ENCODE measurements at places on chromosomes 7 and 10.

GRCh38 chr10:76552091-76552873 is 1085.3 kb downstream of the KCNMA1 start:
- DNase-seq, result no peak

- DNase-seq, result no peak
Observed at GRCh38 chr7:39321909-39322498, 244.2 kb upstream of the YAE1 start.

DNA sequence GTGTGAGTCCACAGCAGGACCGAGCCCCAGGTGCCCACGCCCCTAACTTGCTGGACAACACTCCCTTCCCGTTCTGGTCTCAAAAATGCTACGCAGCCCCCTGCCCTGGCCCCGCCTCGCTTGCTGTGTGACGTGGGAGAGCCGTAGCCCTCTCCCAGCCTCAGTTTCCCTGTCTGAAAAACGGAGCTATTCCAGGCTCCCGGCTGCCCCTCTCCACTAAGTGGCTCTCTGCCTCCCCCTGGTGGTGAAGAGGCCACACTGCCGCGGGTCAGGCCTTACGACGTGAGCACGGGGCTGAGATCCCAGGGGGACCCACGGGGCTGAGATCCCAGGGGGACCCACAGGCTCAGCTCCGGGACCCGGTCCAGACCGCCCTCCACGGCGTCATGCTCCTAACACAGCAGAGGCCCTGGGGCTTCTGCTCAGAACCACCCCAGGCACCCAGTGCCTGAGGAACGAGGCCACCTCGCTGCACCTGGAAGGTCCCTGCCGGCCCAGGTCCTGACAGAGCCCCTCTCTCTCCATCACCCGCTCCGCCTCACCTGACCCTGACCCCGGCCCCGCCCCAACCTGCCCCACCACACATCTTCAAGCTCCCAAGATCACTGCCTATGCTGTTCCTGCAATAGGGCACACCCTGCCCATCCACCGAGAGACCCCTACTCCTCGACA is 26.7 kb downstream of the MICALL2 start:
- DNase-seq, result peak; percentile 53

- peak; percentile 11 for DNase-seq
Observed at GRCh38 chr10:119933179-119933578, 40.6 kb downstream of the SEC23IP start.

- no peak for DNase-seq
Observed at GRCh38 chr10:96072674-96073073, 29.3 kb downstream of the CCNJ start.

- DNase-seq, result no peak
Observed at GRCh38 chr7:43701929-43702328, 27.4 kb downstream of the COA1 start.

DNA sequence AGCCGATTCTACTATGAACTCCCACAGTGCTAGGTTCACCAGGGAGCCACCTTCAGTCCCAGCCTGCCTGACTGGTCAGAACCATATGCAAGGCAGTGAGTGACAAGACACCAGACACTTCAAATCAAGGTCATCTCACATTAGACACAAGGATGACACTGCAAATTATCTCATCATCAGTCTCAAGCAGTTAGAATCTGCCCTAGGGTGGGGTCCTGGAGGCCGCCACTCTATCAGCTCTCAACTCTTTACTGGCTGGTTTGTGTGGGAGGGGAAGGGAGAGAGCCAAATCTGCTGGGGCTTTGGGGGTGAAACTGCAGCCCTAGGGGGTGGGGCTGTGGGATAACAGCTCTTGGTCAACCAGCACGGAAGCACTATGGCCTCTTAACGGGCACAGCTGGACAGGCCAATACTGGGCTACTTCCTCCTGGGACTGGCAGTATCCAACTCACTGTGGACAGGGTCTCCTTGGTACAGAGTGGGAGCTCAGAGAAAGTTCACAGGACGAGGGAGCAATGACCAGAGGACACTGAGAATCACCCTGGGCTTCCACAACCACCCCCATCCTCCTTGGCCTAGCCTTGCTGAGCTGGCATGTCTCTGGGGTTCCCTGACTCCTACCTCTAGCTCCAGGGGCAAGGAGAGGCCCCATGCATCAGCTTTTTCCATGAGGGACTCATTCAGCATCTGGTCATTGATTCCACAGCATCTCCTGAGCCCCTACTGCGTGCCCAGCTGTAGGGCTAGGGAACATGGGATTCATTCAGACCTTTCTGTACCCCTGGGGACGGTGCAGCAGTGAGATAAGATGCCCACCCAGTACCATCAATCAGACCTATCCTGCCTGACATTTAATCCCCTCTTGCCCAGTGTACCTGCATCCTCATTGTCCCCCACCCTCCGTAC is 5.4 kb downstream of the GPRIN2 start:
- DNase-seq, result no peak

DNA sequence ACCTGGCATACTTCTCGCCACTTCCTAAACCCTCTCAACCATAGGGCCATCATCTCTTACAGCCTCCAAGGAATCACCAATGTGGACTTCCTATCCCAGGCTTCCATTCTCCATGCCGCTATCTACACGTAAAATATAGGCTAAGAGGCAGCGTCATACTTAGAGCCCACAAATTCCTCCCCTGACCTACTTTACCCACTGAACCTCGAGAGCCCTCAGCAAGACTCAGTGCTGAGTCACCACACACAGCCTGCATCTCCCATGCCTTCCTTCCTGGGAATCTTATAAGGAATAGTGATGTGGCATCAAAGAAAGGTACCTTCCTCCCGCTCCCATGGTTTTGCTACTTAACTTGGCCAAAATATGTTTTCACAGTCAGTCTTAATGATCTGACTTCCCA is 435.6 kb upstream of the NFE2L3 start:
- no peak for DNase-seq

GRCh38 chr10:124705817-124706461 is 38.2 kb downstream of the FAM53B start:
- no peak for DNase-seq

DNA sequence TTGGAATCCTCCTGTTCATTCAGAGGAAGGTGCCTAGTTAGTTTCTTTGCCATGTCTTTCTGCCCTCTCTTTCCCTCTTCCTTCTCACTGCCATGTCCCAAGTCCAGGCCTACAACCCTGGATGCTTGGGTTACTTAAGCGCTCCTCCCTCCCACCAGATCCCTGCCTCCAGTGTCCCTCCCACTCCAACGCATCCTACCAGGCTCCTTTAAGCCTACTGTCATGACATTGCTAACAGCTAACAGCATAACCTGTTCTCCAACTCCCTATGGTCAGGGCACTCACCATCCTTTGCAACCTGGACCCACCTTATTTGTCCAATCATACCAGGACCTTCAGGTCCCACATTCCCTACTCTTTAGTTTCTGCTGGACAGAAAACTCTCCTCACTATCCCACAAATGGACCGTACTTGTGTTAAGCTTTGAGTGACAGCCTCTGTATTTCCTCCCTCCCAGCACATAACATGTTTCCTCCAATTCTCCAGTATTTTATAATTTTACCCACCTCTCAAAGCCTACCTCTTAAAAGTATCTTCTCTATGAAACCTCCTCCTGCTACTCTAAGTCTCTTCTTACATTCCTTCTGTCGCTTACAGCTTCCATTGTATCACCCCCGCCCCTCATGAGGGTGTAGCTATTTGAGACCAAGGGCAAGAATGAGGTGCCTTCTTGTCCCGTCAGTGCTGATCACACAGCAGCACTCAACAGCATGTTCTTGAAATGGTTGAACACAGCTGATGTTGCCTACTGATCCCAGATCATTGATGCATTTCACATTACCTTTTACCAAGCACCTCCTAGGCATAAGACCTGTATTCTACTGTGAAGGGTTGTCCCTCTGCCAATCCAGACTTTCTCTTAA is 1.7 kb downstream of the BLNK start:
- DNase-seq, result no peak

GRCh38 chr10:33612551-33612950 is 278.1 kb upstream of the NRP1 start:
- DNase-seq, result peak; percentile 90

GRCh38 chr10:69838418-69838817 is 36.7 kb downstream of the COL13A1 start:
- DNase-seq, result no peak

- DNase-seq, result no peak
Observed at GRCh38 chr10:132542086-132542775, 4.6 kb downstream of the INPP5A start.

- DNase-seq, result no peak
Observed at GRCh38 chr7:140541176-140541512, 61.8 kb upstream of the MKRN1 start.

- DNase-seq, result no peak
Observed at GRCh38 chr7:101233907-101234547, 3.6 kb downstream of the CLDN15 start.

- peak; percentile 61 for DNase-seq
Observed at GRCh38 chr7:85719981-85720953, 533.4 kb upstream of the SEMA3D start.

DNA sequence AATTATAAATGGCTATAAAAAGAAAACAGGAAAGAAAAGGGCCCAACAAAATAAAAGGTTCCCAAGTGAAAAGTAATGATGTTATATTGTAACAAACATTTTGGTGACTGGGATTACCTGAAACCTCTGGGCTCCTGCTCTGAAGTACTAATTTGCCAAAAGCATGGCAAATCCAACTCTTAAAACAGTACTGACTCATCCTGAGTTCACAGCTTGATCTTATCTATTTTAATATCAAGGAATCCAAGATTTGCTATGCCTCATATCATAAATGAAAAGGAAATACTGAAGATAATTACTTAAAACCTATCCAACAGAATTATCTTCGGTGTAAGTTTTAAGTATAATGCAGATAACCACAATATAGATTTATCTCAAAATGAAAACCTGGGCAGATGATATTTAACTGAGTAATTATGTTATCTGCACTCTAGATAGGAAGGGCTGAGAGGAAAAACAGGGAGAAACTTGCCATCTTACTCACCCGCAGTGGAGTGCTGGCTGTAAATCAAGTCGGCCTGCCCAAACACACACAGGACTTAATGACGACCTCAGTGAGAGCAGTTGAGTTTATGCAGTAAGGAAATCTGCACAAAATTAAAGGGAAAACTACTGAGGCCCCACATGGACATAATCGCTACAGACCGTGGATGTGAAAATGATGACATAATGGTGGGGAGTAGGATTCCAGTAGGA is 48.4 kb downstream of the MPP7 start:
- DNase-seq, result peak; percentile 4

GRCh38 chr7:104984585-104985258 is 29.3 kb upstream of the KMT2E start:
- DNase-seq, result peak; percentile 52

DNA sequence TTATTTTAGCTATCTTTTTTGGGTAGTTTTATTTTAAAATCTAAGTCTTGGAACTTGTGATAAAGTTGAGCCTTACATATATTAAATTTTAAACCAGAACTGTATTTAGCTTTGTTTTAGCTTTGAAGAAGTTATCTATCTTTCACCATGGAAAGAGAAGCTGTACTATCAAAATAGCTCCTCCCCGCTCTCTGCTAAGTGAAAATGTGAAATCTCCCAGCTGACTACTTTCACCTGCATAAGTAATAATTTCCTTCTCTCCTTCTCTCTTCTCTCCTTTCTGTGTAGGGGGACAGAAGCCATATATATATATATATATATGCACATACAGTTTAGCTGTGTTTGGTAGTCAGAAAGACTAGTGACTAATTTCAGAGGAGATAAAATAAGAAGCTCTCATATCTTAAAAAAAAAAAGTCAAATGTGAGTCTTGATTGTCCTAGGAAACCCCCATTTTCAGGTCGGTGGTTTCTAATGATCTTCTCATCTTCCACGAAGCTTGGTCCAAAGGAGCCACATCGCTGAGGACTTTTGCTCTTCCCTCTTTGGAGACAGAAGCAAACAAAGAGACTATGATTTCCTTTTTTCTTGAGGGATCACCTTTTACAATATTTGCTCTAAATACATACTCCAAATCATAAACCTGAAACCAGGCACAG is 30.6 kb upstream of the GDI2 start:
- no peak for DNase-seq

DNA sequence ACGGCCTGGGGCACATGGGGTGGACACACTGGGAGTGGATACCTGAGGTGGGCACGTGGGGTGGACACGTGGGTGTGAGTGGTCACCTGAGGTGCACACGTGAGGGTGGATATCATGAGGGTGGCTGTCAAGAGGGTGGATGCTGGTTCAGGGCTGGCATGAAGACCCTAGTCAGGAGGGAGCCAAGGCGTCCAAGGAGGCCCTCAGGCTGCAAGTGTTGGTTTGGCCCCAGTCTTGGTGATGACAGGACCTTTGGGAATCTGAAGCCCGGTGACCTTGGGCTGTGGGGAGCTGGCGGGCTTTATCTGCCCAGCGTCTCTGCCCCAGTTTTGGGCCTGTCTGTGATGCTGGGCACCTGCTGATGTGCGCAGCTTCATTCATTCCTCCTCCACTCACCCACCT is 24.9 kb upstream of the PFKFB3 start:
- DNase-seq, result no peak

DNA sequence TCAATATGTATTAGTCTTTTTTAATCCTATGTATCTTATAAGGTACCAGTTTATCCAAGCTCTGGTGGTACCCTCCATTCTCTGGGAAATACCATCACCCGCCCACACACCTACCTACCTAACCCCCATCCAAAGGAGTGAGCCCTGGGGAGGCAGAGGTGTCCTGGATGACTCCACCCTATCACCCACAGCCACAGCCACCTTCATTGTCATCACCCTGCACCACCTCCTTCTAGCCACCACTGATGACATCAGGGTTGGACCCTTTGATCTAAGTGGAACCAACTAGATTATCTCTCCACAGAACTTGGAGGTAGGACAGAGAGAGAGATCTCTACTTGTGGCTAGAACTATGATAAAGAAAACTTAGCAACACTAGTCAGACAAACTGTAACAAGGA is 259.4 kb downstream of the PARD3 start:
- no peak for DNase-seq

GRCh38 chr10:117167789-117168674 is 29.3 kb upstream of the KCNK18 start:
- DNase-seq, result peak; percentile 25

DNA sequence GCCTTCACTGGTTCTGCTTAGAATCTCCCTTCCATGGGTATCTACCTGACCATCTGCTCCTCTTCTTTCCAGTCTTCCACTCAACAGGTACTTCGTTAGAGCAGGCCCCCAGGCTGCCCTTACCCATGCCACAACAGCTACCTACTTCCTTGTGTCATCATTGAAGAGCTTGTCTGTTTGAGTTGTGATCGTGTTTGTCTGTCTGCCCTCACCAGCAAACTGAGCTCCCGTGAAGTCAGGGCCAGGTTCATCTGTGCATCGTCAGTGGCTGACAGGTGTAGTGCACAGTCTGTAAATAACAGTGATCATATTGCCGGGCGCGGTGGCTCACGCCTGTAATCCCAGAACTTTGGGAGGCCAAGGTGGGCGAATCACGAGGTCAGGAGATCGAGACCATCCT is 5.0 kb downstream of the NIPSNAP2 start:
- DNase-seq, result no peak

- peak; percentile 93 for DNase-seq
Observed at GRCh38 chr10:94358480-94358879, 4.3 kb downstream of the NOC3L start.

All from fibroblast of villous mesenchyme (primary cell).